ENCODE measurements at places on chromosomes 7 and 10.

GRCh38 chr10:21888959-21889358, 114.6 kb downstream of the DNAJC1 start:
- no peak for DNase-seq

GRCh38 chr10:48653944-48654698, 30.6 kb upstream of the WDFY4 start:
- no peak for DNase-seq

- no peak for DNase-seq
Measured at GRCh38 chr7:25319707-25320106, 91.4 kb upstream of the NPVF start.

DNA sequence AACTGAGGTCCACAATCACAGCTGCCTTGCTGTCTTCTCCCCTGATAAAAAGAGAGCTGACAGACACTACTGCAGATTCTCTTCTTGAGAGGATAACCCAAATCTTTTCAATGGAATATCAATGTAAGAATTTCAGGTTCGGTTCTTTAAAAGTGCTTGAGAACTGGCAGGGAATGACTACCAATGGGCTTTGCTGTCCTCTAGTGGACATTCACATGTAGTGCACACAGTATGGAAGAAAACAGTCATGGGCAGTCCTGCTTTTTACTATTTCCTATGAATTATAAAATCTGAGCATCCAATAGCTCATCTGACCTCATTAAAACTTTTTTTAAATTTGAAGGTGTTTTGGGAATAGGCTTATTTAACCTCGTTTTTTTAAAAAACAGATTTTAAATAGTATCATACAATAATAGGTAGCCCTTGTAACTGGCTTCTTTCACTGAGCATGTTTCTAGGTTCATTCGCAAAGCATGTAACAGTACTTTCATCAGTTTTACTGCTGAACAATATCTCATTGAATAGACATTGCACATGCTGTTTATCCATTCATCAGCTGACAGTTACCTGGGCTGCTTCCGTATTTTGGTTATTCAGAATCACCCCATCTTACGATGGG, 18.3 kb downstream of the FZD9 start:
- peak; percentile 34 for DNase-seq

GRCh38 chr7:155357573-155358041, 59.9 kb downstream of the INSIG1 start:
- DNase-seq, result no peak

GRCh38 chr10:119973281-119973680, 80.8 kb downstream of the SEC23IP start:
- no peak for DNase-seq

GRCh38 chr10:23419655-23420329, 19.1 kb upstream of the OTUD1 start:
- no peak for DNase-seq

DNA sequence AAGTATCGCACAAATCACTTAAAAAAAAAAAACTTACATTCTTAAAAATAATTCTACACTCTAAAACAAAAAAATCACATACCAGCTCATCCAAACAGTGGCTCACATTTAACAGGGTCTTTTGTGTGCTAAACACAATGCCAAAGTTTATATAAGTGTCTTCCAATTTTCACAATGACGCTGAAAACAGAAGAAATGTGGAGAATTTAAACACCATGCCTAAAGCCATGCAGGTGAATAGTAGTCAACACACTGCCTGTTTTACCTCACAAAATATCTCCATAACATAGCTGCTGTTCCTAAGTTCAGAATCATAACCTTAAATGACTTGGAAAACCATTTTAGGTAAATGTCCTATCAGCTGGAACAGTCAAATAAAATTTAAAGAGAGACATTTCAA, 55.0 kb downstream of the GRB10 start:
- no peak for DNase-seq

- DNase-seq, result peak; percentile 36
Measured at GRCh38 chr10:93993782-93994437, at the start of gene PLCE1. TSS of gene PLCE1 (plus strand) at chr10:93993931. CDS start at chr10:94031047, 37,116 bp downstream.

GRCh38 chr7:70589590-70589989, 542.4 kb upstream of the GALNT17 start:
- DNase-seq, result no peak

DNA sequence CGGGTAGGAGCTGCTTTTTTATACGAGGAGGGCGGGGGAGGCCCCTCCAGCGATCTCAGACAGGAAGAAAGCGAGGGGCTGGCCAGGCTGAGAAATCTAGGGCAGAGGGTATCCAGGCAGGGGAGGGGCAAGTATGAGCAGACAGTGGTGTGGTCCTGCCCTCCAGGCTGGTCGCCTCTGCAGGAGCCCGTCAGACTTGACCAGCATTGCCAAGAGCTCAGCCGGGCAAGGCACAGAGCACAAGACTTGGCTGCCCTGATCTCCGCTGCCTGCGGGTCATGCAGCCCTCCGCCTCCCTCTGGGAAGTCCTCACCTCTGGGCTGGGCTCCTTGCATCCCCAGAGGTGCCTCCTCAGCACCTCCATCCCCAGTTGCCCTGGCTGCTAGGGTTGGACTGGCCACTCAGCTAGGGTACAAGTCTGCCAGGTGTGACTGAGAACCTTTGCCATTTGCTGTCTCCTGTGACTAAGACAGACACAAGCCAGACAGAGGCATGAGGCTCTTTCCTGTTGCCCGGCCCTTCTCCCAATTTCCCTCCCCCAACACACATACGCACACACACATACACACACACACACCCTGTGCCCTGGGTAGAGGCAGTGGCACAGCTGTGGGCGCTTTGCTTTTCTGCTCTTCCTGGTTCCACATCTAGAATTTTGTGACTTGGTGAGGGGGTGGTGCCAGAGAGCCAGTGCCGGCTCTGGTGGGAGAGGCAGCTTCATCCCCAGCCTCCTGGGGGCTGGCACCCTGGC, 59.1 kb upstream of the PPIF start:
- no peak for DNase-seq

GRCh38 chr7:151038951-151039849, 9.1 kb upstream of the ASIC3 start:
- no peak for DNase-seq

GRCh38 chr7:16668049-16668858, 22.3 kb downstream of the BZW2 start:
- DNase-seq, result no peak

GRCh38 chr7:22346383-22347107, 10.4 kb downstream of the RAPGEF5 start:
- no peak for DNase-seq

DNA sequence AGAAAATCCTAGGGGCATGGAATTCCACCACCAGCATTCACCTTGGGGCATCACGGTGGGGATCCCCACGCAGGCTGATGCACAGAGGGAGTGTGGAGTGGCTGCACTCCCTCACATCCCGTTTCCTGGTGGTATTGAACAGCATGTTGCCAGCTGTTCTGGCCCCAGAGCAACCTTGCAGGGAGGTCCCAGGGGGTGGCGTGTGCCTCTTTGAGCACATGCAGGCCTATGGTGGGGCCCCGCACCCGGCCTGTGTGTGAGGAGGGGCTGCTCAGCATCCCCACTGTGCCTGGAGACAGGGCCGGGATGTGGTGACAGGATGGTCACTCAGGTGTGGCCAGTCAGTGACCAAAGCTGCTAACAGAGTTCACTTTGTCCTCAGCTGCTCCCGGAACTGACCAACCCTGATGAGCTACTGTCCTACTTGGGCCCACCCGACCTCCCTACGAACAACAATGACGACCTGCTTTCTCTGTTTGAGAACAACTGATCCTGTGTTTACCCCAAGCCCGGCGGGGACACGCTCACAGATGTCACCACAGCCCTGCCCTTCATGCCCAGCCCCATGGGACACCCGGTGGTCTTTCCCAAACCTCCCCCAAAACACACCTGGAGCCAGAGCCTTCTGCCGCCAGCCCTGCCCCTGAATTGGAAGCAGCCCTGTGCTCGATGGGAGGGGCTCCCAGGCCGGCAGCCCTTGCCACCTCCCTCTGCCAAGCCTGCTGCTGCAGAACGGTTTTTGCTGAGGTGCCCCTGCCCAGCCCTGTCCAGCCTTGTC, 18.7 kb downstream of the ZMIZ2 start:
- no peak for DNase-seq

- no peak for DNase-seq
Measured at GRCh38 chr10:86523348-86523747, 1.8 kb upstream of the WAPL start.

- no peak for DNase-seq
Measured at GRCh38 chr7:118762451-118762850, 537.9 kb downstream of the ANKRD7 start.
